A549 treated with dexamethasone at 1 μM for 4 hours (cell line): ENCODE measurements at places on chromosomes 7 and 10. TPM values are rescaled to one million over a fixed set of nuclear protein-coding genes. Genes with fewer than 3 reads are reported as not detected.

Gene CXCL12
- total RNA-seq, result 0.03 to 0.22 TPM (median 0.14 TPM) in 5 replicates

Gene AUTS2
- total RNA-seq, result 3.0 to 5.3 TPM (median 4.8 TPM) in 5 replicates

Gene TAS2R41
- not detected in 5 replicates for total RNA-seq

Gene FEZF1
- total RNA-seq, result not detected in 5 replicates

Gene PNLIPRP2
- 0.09 to 0.11 TPM in 2 of 5 replicates, not detected in the others for total RNA-seq
